Dorsolateral prefrontal cortex (tissue), 122 donors: ENCODE measurements at places on chromosomes 16 and 17.

DNA sequence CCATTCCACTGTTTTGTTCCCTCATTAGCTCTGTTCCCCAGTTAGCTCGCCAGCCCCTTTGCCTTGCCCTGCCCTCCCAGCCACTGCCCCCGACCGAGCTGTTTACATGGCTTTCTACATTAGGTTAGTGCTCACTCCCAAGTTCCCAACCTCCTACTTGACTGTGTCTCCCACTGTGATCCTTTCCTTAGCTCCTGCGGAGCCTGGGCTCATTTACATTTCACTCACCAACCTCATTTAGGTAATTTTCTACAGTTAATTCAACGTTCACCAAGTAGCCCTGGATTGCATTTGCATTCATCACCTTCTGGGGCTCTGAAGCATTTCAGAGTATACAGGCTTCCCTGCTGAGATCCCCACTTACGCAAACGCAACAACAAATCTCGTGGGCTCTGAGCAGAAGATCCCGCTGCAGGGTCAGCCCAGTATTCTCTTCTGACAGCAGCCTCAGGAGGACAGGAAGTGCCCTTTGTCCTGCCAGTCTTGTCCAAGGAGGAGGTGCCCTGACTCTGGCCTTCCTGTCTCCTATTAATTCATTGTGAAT lies 325.8 kb upstream of the CCL2 start:
- no peak for DNase-seq

- no peak for DNase-seq
Observed at GRCh38 chr17:40610359-40610758, 37.3 kb downstream of the SMARCE1 start.

DNA sequence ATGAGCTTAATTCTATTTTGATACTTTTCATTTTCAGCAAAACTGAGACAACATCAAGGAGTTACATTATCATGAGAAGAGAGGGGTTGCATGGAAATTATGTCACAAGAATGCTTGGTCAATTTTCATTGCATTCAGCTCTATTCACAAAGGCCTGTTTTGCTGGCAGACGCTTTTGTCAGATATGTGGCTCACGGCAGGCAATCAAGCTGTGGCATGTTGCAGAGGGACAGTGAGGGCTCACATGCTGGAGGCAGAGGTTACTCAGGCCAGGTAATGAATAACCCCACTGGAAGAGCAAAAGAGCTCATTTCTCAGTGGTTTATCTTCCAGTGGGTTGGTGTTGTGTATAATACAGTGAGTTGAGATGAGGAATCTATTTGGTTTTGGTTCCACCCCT lies 98.7 kb upstream of the RBFOX1 start:
- DNase-seq = no peak

DNA sequence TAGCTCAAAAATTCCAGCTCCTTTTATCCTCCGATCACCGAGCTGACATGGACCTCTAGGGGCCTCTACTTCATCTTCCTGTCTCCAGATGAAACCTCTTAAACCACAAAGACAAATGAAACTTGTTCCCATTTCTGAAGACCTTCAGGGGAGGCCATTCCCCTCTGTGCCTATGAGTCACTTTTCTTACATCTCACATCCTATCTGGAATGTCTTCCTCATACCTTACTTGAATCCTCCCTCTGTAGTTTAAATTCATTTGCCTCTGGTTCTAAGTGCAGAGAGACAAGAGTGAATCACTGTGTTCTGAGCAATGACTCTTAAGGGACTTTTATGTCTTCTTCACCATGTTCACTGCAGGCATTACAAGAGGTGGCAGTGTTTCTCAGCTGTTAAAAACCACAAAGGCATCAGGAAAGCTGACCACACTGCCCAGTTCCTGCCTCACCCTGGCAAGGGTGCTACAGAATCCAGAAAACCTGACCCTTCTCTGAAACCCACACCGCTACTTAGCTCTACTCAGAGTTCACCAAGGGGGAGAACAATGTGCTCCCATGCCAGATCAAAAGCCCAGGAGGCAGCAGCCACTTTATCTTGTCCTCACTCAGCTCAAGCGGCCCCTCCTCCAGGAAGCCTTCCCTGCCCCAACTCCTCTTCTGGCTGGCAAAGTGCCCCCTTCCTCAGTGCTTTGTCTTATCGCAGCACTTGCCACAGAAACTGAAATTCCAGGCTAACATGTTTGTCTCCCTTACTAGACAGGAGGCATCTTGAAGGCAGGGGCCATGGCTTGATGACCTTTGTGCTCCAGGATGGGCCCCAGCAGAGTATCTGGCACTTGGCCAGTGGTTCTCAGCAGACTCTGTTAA lies 6.4 kb downstream of the CUEDC1 start:
- DNase-seq = no peak

DNA sequence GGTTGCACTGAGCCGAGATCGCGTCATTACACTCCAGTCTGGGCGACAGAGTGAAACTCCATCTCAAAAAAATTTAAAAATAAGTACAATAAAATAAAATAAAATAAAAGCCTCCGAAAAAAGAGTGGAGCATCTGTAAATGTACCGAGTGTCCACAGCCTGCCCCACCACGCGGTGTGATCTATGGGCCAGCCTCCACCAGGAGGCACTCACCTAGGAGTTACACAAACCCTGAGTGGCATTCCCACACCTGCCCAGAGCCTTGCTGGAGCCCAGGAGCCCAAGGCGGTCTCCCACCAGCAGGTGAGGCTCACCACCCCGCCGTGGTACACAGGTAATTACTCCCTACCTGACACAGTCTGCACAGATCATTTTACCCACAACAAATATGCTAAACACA lies 183.2 kb downstream of the ZNF423 start:
- DNase-seq = no peak

DNA sequence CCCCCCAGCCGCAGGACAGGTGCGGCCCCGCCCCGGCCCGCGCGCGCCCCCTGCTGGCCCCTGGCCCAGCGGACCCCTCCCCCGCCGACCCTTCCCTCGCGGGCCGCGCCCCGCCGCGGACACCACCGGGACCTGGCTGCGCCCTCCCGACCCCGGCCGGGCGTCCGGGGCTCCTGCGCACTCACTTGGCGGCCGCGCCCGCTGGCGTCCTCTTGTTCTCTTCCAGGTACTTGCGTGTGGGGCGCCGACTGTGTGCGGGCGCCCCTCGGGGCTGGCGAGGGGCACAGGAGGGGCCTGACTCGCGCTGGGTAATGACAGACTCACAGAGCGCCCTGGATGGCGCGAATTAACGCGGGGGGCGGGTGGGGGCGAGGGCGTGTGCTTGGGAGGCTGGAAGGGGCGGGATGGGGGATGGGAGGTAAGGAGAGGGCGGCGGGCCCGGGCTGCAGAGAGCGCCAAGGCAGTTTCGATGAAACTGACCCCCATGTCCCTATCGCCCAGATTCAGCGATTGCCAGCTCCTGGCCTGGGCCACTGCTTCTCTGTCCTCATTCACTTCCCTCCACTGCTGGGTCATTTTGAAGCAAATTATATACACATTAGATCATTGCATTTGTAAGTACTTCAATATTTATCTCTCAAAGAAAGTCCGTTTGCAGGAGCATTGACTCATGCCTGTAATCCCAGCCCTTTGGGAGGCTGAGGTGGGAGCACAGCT lies 445 bp upstream of the DBNDD1 start:
- DNase-seq = no peak

DNA sequence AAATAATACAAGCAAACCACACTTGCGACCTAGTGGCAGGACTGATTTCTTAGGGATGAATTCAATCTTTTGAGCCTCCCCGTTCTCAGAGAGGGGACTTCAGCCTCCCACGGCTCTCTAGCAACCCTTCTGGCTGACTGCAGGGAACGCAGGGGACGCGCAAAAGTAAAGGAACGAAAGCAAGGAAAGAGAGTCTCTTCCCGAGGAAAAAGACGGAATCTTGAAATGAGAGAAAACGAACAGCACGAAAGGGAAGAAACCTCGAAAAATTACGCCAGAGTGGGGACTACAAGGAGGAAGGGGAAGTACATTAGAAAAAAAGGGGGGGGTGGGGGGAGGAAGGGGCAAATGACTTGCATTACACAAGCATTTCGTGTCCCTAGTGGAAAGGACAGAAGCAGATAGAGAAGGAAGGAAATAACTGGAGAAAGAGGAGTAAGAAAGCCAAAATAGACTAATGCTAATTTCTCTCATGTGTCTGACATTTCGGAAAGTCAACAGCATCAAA lies 1.2 kb downstream of the GRB2 start:
- DNase-seq = peak; percentile 59

GRCh38 chr17:47621293-47622179 lies 28.2 kb upstream of the KPNB1 start:
- peak; percentile 70 for DNase-seq

- no peak for DNase-seq
Observed at GRCh38 chr17:45307290-45308015, 9.4 kb downstream of the MAP3K14 start.

DNA sequence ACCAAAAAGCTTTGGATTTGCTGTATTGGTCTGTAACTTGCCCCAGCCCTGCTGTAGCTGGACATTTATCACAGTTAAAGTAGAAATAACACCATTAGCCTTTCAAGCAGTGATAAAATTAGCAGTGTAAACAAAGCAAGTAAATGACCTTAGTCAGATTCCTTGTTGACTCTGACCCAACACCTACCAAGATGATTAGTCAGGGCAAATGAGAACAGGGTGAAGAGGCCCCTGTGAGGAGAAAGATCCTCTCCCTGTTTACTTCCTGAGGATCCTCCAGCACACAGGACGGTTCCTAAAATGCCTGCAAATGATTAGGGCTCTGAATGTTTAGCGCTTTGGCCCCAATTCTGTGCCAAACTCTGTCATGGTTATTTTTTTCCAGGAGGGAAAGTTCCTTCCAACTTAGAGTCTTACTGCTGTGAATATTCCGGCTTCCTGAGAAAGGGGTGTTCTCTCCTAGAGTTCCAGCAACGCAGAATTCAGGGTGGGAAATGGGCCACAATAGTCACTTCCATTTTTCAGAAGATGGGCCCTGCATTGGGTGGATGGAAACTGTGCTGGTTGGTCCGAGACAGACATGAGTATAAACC lies 259.0 kb upstream of the MYOCD start:
- no peak for DNase-seq

DNA sequence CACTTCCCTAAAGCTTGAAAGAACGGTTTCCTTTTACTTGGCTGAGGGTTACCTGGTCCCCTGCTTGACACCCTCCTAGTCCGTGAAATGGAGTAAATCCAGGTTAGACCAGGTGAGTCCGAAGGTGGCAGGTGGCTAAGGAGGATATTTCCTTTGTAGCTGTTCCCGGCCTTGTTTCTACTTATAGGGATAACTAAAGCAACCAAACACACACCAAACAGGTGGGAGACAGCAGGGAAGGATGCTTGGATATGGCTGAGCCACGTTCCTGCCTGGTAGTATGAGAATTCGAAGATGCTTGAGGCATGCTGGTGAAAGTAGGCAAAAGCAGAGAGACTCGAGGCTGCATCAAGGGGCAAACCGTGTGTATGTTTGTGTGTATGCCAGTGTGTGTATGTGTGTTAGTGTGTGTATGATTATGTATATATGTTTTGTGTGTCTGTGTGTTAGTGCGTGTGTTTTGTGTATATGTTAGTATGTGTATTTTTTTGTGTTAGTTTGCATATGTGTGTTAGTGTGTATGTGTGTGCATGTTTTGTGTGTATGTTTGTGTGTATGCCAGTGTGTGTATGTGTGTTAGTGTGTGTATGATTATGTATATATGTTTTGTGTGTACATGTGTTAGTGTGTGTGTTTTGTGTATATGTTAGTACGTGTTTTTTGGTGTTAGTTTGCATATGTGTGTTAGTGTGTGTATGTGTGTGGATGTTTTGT lies 28.9 kb downstream of the RBFOX1 start:
- DNase-seq = no peak

DNA sequence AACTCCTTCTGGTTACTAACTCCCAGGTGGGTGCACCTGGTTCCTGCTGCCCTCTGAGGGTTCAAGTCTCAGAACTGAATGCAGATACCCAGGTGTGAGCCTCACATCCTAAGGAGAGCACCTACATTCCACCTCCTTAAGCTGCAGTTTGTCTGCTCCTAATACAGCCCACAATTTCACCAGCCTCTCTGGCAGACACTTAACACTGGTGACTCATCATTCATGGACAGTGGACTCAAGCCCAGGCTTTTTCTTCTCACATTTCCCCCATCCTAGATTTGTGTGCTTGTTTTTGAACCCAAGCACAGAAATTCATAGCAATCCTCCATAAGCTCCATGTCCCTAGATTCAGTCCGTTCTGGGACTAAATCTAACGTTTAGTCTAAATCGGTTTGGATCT lies 7.0 kb upstream of the MAF start:
- DNase-seq = no peak

DNA sequence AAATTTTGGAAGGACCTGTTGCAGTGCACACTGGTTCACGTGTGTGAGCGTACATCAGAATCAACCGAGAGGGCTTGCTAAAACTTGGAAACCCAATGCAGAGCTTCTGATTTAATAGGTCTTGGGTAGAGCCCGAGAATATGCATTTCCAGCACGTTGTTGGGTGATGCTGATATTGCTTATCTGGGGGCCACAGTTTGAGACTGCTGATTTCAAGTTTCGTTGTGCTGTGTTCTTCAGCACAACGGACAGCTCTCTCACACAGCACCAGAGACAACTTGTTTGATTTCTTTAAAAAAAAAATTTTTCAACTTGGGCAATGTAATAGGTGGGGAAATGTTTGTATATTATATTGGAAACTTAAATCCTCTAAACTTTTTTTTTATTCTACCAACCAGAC lies 9.4 kb downstream of the OR4D2 start:
- no peak for DNase-seq

GRCh38 chr16:56931271-56931891 lies 561 bp upstream of the HERPUD1 start:
- no peak for DNase-seq
